ENCODE measurements at places on chromosomes 4 and X.

DNA sequence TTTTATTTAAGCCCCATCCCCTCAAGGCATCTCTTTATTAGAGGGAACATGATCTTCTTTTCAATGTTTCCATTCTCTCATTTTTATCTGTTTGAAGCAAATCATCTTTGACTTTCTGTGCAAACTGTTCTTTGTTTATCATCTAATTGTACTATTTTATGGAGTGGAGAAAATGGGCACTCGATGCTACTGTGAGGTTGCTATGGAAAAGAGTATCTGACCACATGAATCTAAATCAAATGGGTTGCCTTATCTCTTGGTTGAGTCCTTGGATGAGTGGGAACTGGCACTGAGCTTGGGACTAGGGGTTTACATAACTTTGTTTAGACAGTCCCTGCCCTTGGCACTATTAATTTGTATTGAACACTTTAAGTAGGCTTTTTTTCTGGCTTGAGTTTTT is 9.1 kb downstream of the OCRL start:
- DNase-seq: no peak

DNA sequence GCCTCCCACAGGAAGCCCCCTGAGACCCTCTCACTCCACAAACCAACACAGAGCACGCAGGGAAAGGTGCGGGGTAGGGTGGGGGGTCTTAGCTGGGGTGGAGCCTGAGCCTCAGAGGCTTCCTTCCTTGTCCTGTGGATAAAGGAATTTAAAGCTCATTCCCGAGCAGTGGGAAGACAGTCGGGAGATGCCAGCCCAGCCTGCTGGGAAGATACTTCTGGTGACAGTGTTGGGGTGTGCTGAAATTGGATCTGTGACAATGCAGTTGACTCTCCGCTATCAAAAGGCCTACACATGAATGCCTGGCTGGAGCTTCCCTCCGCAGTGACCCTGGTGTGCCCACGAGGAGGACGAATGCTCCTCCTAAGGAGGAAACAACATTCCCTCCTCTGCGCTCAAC is 45.5 kb downstream of the JAKMIP1 start:
- no peak for DNase-seq

GRCh38 chr4:76968937-76969336 is 19.4 kb downstream of the SEPTIN11 start:
- no peak for DNase-seq

DNA sequence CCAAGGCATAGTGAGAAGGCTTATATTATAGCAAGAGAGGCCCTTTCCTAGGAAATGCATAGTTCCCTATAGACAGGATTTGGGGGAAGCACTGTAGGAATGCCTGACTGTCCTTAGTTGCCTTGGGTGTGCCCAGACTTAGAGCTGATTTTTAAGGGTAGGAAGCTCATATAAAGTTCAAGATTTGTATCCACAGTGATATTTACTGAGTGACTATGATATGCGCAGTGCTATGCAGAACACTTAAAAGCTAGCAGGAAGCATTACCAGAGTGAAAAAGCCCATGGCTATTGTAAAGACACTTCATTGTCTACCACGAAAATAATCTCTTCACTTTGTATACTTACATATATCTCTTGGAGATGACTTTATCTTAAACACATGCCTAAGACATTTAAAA is 50.1 kb upstream of the IL13RA1 start:
- DNase-seq: no peak

- no peak for DNase-seq
These were observed at the start of gene MAB21L2 for GRCh38 chr4:150582146-150582872. TSS of gene MAB21L2 (plus strand) at chr4:150582151. CDS start at chr4:150583030, 879 bp downstream.

DNA sequence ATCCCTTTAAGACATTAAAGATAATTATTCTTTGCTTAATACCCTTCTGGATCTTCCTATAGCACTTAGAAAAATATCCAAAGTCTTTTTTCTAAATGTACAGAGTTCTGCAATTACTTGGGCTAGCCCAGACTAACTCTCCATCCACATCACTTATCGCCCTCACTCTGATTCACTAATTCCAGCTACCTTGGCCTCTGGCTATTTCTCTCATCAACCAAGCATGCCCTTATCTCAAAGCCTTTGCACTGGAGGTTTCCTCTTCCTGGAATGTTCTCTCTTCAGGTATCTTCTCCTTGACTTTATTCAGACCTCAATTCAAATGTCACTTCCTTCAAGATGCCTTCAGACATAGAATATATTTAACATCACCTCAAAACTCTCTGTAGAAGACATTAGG is 345.1 kb upstream of the SMIM31 start:
- DNase-seq: no peak

GRCh38 chrX:40012868-40013265 is 84.9 kb downstream of the BCOR start:
- DNase-seq: no peak

DNA sequence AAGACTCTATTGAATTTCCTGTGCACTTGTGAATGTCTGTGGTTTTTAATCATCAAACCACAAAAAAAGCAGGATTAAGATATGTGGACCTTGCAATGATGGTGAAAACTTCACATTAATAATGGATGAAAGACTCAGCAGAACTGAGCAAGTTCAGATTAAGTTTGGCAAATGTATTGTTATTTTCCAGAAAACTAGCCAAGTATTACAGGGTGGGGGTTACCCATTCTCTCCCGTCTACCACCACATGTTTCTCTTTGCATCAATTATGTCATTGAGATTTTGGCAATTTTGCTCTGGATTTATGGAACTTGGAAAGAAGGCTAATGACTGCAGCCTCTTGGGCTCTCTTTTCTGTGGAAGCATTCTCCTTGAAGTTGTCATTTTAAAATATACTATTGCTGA is 577.1 kb downstream of the ANKRD50 start:
- no peak for DNase-seq

DNA sequence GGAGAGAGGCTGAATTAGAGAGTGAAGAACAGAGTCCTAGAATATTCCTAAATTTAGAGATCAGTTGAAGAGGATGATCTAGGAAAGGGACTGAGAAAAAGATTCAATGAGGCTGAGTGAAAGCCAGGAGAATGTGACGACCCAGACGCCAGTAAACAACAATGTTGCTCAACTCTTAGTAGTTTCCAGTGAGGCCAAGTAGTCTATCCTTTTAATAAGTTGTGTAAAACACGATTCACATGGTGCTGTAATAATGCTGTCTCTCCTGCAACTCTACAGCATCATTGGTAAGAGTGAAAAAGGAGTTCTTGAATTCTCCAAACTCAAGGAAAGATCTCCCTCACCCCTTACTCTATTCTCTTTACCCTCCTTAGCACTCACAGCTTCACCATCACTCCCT is 140.3 kb downstream of the CFAP299 start:
- DNase-seq: no peak

GRCh38 chr4:88185906-88186305 is 27.5 kb upstream of the ABCG2 start:
- DNase-seq: no peak

- DNase-seq: no peak
These were observed 23.1 kb upstream of the GABRG1 start for GRCh38 chr4:46146993-46147392.

DNA sequence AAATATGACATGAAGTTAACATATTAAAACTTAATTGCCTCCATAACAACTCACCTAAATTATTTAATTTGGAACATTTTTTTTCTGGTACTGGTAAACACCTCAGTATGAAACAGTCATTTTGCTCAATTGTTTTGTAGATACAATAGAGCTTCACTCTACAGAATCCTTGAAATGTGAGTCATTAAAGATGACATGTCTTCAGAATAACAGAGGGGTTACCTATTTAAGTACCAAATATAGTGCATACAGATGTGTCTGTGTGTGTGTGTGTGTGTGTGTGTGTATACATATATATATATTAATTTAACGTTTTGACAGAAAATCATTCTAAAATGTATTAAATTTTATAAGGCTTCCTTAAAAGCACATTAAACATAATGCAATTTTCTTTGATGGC is 297.6 kb downstream of the INPP4B start:
- DNase-seq: no peak

DNA sequence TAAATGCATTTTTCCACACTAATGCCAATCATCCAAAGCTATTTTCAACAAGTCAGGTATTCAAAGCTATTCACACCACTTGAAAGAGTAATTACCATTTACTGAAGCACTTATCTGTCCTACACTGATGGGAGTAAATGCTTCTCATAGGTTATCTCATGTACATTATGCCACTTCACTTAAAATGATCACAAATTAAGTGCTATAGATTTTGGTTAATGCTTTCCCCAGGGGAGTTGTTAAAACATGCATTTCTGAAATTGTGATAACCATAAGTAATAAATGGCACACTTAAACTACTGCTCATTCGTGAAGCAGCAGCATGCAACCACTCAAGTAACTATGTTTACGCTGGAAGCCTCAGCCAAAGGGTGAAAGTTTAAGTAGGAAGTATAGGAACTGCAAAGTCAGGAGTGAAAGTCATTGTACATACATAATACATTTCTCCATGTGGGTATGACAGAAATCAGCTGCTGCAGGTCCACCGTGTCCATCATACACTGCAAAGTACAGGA is 6.6 kb downstream of the PPM1K start:
- DNase-seq: no peak

GRCh38 chr4:107577743-107578142 is 142.3 kb downstream of the PAPSS1 start:
- no peak for DNase-seq

DNA sequence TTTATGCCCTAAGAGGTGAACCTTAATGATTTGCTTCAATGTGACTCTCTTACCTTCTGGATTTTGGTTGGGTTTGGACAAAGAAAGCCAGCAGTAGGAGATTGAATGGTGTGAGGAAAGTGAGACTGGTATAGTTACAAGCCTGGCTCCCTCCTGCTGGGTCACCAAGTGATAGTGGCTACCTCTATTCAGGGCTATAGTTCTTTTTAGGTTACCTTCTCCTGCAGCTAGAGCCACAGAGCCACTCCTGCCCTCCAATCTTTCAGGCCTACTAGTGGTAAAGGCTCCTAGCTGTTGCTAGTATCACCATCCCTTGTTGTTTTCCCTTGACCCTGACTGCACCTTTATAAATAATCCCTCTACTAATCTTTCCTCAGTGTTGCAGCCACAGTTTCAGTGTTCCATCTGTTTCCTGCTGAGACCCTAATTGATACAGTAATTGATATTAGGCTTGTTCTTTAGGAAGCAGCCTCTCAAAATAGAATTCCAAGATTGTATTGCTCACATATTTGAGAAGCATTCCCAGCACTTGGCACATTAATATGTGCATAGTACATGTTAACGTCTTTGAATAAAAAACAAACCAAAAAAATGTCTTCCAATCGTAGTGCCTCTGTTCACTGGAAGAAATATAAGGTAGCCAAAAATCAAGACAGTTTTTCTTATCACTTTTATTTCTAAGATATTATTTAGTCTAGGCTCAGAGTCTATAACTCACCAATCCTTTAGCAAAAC is 82.3 kb downstream of the SRPX start:
- DNase-seq: no peak

GRCh38 chrX:67777148-67777547 is 233.3 kb downstream of the AR start:
- no peak for DNase-seq

DNA sequence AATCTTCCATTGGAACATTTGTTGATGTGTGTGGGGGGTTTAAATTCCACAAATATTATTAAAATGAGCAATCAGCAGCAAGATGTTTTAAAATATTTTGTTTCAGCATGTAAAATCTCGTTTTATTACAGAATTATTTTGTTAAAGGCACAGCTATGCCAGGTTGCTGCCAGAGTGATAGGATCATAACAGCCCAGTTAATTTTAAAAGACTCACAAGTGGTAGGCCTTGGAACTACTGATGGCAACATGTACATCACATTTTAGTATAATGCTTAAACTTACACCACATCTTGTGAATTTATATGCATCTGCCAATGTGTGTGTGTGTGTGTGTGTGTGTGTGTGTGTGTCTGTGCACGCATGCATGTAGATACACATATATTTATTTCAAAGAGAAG is 97.8 kb upstream of the SPRY1 start:
- DNase-seq: no peak

DNA sequence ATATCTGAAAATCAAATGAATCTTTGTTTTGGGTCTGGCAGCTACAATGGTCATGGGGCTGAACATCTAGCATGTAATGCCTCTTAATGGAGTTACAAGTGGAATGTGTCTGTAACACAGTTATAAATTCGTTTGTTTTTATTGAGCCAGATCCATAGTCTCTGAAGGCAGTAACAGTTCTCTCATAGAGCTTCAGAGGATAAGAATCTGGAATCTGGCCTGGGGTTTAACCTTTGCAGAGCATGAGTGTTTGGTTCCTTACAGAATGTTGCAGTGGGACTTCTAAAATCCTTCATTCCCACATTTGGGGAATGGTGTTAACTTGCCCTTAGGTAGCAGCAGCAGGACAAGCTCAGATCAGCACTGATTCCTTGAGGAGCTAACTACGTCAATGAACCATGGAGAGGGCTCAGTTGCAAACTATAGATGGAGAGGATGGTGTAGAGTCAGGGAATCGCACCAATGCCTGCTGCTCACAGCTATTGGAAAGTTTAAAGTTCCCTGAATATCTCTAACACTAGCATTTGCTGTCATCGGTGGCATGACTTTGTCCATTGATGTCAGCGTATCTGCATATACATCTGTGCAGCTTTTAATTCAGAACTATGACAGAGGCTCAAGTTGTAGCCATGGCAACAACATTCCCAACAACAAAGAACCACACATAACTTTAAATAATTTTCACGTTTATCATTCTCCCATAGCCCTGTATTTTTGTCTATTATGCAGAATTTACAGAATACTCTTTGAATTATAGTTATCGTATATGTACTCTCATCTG is 72.2 kb downstream of the RASGEF1B start:
- no peak for DNase-seq
